ENCODE measurements at places on chromosomes 12 and 14. TPM values are rescaled to one million over a fixed set of nuclear protein-coding genes. Genes with fewer than 3 reads are reported as not detected.

The TUBA1C gene
- 51.2 TPM for total RNA-seq

The DMAC2L gene
- 19.5 TPM for total RNA-seq

GRCh38 chr12:106672314-106673025, 89.7 kb downstream of the RFX4 start:
- DNase-seq = no peak

DNA sequence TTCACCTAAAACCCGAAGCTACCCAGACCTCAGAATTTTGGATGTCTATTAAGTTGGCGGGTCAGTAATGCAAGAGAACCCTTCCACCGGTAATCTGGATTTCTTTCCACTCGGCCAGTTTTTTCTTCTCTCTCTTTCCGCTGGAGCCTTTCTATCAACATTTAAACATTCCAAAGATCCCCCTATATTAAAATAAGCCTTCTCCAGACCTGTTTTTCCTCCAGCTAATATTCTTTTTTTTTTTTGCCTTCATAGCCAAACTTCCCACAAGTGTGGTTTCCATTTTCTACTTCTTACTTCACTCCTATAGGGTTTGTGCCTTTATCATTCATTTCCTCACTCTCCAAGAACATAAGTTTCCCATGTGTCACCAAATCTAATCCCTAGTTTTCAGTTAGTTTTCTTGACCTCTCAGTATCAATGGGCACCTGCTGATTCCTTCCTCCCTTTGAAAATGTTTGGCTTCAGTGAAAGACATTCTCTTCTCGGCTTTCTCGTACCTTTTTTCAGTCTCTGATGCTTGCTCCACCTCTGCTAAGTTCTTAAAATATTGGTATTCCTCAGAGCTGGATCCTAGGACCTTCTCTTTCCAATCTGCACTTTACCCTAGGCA, 583 bp upstream of the SDR39U1 start:
- DNase-seq = no peak

DNA sequence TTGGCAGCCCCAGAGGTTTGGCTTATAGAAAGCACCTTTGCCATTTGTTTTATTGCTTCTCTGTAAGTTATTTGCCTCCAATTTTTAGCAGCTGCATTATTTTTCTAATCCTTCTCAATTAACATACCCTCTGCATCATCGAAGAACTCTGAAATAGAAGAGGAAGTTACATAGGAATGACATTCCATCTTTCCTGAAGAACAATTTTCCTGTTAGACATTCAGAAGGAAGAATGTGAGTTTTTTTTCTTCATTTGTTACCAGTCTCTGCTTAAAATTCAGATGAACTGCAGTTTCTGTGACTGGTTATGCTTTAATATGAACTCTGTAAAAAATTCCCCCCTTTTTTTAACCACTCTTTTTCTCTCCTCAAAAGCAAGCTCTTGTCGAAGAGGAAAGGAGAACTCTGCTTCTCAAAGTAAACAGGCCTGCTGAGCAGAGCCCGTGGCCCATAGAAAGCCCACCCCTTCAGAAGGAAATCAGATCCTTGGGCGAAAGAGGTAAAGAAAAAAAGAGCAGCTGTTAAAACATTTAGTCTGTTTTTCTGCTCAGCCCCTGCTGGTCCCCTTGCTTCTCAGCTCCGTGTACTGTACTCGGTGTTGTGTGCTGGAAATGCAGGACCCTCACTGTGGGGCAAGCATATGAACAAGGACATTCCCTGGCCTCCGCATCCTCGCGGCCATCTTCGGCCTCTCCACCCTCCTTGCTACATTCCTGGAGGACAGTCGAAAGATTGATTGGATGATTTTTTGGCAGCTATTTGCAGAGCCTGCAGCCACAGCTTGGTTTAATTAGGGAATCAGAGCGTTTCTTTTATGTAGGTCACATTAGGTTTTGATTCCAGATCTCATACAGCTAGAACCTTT, 164.4 kb upstream of the LRIG3 start:
- no peak for DNase-seq

- DNase-seq = no peak
Observed at GRCh38 chr14:65658202-65658601, 245.7 kb downstream of the FUT8 start.

DNA sequence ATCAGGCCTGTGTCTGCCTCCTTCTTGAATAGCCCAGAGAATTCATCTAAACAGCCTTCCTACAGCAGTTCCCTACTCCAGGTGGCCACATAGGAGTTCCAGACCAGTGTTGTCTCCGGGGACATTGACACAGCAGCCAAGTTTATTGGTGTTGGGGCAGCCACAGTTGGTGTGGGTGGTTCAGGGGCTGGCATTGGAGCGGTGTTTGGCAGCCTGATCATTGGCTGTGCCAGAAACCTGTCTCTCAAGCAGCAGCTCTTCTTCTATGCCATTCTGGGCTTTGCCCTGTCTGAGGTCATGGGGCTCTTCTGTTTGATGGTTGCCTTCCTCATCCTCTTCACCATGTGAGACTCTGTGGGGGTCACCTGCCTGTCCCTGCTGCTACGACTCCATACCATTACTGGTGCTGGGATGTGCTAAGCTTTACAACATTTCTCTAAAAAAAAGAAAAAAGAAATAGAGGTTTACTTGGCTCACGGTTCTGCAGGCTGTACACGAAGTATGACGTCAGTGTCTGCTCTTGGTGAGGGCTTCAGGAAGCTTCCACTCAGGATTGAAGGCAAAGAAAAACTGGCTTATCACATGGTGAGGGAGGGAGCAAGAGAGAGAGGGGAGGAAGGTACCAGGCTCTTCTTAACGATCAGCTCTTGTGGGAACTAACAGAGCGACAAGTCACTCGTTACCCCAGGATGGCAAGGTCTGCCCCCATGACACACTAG, 57.5 kb downstream of the CHST11 start:
- DNase-seq = no peak

All from CD4-positive, alpha-beta memory T cell (primary cell).